ENCODE measurements at places on chromosomes 6 and 20.

DNA sequence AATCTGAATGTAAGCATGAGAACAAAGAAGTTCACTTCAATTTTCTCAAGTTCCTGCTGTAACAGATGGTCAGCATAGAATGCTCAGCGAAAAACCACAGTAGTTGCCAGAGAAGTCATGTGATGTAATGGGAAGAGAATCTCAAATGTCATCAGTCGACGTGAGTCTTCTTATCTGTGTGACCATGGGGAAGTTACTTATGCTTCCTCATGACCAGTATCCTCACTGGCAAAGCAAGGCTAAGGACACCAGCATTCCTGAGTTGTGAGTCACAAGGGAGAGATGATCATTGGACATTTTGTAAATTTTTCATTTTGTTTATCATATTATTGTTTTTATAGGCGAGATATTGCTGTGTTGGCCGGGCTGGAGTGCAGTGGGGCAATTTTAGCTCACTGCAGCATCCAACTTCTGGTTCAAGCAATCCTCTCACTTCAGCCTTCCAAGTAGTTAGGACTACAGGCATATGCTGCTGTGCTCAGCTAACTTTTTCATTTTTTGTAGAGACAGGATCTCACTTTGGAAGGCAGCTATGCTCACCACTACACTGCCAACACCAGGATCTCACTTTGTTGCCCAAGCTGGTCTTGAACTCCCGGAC, 21.9 kb downstream of the SGK1 start:
- DNase-seq = peak; percentile 100

DNA sequence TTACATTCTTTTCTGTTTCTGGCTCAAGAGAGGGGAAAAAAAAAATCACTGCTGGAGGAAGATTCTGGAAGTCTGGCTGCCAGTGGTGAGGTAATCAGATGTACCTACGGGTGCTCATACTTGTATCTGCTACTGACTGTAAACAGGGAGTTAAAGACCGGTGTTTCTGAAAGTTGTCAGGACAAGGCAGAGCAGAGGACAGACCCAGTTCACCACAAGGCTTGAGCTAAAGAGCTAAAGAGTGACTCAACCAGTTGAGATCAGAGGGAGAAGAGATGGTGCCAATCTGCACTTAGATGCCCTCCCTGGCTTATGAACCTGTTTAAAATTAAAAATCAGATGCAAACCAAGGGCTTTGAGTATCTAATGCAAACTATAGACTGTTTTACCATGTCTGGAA, 55.4 kb downstream of the CEP162 start:
- DNase-seq = no peak

- DNase-seq = no peak
These were observed 47.3 kb downstream of the KLHL31 start for GRCh38 chr6:53618219-53618618.

GRCh38 chr20:15362849-15363248, 1025.4 kb upstream of the FLRT3 start:
- no peak for DNase-seq

DNA sequence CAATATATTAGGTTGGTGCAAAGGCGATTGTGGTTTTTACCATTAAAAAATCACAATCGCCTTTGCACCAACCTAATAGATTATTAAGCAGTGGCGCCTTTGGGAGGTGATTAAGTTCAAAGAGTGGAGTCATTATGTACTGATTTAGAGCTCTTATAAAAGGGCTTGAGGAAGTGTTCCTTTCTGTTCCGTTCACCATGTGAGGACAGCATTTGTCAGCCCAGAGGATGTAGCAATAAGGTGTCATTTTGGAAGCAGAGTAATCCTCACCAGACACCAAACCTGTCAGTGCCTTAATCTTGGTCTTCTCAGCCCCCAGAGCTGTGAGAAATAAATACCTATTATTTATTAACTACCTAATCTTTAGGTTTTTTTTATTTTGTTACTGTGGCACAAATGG, 542.1 kb upstream of the MAN1A1 start:
- no peak for DNase-seq
